ENCODE measurements at places on chromosomes 2 and 18. TPM values are rescaled to one million over a fixed set of nuclear protein-coding genes. Genes with fewer than 3 reads are reported as not detected.

The CYBRD1 gene
- polyA plus RNA-seq, result 116 TPM

The MYO5B gene
- polyA plus RNA-seq, result 2.5 TPM

The UGT1A4 gene
- not detected for polyA plus RNA-seq

The CLEC4F gene
- 0.07 TPM for polyA plus RNA-seq

The COLEC11 gene
- polyA plus RNA-seq, result 1.4 TPM

The ZNF521 gene
- 43.9 TPM for polyA plus RNA-seq

The CXCR4 gene
- 28.9 TPM for polyA plus RNA-seq

The DNAJC5G gene
- polyA plus RNA-seq, result not detected

The G6PC2 gene
- polyA plus RNA-seq, result not detected

The HOXD4 gene
- 5.1 TPM for polyA plus RNA-seq

The IL36B gene
- polyA plus RNA-seq, result not detected

The NAT8 gene
- not detected for polyA plus RNA-seq

The CERS6 gene
- 46.5 TPM for polyA plus RNA-seq

The CTNNA2 gene
- polyA plus RNA-seq, result 0.13 TPM

The GRP gene
- 25.6 TPM for polyA plus RNA-seq

The SLC9A4 gene
- polyA plus RNA-seq, result not detected

The METTL8 gene
- polyA plus RNA-seq, result 11.4 TPM

The RGPD4 gene
- not detected for polyA plus RNA-seq

The CPO gene
- 0.26 TPM for polyA plus RNA-seq

The CCDC93 gene
- polyA plus RNA-seq, result 37.8 TPM

The MFSD2B gene
- 2.6 TPM for polyA plus RNA-seq

The KCNJ3 gene
- 0.87 TPM for polyA plus RNA-seq

The MYO7B gene
- polyA plus RNA-seq, result 1.7 TPM

All from muscle of back (tissue), 13 donors.